ENCODE measurements at places on chromosomes 2 and 18.

DNA sequence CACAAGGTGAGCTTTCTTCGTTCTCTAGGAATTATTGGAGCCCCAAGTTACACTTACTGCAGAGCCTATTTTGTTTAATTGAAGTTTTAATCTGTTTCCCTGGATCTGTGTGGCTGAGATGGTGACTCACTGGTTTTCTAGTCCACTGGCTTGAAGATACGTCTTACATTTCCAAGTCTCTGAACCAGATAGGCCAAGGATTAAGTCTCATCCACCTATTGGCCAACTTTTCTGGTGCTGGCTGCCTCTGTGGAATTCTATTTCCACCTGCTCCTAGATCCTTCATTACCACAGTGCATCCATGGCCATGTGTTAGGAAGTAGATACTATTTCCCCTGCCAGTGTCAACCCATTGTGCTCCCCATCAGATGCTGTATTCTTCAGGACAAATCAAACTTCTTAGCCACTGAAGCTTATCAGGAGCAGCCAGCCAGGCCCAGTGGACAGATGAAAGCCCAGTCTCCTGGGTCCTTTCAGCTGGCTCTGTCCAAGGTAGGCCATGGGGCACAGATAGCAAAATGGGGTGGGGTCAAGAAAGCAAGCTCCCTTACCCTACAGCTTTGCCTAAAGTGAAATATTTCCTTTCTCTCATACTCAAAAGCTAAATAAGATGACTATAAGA is 198.8 kb upstream of the TCF4 start:
- DNase-seq = no peak

GRCh38 chr18:76328140-76328539 is 166.9 kb downstream of the ZNF516 start:
- no peak for DNase-seq

DNA sequence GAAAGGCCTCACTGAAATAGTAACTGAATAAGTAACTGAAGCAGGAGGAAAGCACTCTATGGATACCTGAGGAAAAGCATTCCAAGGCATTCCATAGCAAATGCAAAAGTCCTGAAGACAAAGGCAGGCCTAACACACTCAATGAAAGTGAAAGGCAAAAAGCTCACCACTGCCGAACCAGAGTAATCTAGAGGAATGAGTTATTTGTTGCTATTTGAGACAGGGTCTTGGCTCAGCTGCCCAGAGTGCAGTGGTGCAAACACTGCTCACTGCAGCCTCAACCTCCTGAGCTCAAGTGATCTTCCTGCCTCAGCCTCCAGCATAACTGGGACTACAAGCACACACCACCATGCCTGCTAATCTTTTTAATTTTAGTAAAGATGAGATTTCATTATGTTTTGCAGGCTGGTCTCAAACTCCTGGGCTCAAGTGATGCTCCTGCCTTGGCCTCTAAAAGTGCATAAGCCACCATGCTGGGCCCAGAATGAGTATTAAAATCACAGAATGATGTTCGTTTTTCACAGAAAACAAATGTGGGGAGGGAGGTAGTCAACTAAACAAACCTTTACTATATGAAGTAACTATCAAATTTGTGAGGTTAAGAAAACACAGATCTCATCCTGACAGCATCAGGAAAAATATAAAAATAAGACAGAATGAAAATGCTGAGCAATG is 17.9 kb downstream of the PIAS2 start:
- DNase-seq = no peak

GRCh38 chr2:234156326-234156725 is 105.8 kb downstream of the SPP2 start:
- no peak for DNase-seq

DNA sequence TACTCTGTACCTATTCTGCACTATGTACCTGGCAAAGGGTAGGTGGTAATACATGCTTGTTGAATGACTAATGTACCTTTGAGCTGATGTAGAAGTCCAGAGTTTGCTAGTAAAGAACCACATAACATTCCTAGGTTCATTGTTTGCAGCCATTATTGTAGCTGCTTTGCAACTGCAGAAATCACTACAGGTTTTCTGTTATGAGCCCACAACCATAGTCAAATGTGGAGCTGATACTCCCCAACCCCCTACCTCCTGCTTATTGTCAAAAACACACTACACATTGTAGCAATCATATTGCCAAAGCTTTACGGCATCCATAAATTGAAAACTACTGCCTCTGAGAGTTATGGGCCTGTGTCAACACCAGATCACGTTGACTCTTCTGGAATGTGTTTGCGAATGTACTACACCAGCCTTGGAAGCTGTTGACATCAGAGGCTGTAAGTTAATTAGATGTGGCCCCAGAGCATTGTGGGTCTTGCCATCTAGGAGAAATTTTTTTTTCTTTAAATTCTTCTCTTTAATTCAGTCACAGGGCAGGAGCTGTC is 187.0 kb downstream of the AGPS start:
- DNase-seq = no peak
